Activated CD4-positive, alpha-beta memory T cell treated with anti-CD3 and anti-CD28 coated beads for 36 hours (primary cell): ENCODE measurements at places on chromosomes 2 and 18. TPM values are rescaled to one million over a fixed set of nuclear protein-coding genes. Genes with fewer than 3 reads are reported as not detected.

DNA sequence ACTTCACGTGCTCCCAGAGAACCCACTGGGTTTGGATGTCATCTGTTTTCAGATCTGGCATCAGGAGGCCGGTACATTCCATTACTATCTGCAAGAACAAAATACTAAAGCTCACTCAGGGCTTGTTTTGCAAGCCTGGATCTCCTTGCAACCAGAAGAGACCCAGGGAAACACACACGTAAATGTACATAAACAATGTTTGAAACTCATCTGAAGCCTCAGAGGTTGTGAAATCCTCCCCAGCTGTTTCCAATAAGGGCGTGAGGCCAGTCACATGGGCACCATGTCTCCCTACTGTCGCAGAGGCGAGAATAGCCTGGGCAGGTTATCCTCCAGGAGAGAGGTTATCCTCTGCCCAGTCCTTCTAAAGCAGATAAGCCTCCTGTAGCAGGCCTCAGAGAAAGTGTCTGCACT, 186.9 kb downstream of the GFPT1 start:
- DNase-seq: no peak

GRCh38 chr2:174495365-174496012, 8.7 kb upstream of the GPR155 start:
- no peak for DNase-seq

DNA sequence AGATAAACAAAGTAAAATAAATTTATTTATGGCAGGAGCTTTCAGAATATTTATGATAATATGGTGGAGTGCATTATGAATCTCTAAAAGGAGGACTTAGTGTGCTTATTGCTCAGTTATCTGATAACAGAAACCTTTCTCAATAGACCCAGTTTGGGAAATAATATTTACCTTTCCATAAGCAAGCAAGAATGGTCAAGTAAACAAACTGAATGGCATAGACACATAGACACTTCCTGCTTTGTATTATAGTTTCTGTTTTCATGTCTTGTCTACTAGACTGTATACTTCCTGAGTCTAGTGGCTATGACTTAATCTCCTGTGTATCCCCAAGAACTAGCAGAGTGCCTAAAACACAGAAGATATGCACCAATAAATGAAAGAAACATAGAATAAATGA, 87.8 kb downstream of the UPP2 start:
- DNase-seq: no peak

DNA sequence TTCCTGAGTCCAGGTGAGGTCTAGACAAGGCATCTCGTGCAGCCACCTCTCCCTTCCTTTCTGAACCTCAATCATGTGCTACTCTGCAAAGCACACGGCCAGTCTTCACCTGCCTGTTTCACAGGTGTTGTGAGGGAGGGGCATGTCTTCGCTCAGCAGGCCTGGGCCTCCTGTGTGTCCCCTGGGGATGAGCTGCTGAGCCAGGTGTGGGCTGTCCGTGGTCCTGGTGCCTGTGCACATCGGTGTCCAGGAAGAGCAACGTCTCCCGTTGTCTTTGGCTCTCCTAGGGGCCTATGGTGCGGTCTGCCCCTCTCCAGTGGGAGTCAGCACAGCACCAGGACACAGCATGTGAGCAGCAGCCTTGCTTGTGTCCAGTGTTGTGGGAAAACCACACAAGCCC, 16.7 kb downstream of the ARHGEF4 start:
- no peak for DNase-seq

GRCh38 chr2:20362701-20363435, 12.2 kb upstream of the PUM2 start:
- DNase-seq: no peak

DNA sequence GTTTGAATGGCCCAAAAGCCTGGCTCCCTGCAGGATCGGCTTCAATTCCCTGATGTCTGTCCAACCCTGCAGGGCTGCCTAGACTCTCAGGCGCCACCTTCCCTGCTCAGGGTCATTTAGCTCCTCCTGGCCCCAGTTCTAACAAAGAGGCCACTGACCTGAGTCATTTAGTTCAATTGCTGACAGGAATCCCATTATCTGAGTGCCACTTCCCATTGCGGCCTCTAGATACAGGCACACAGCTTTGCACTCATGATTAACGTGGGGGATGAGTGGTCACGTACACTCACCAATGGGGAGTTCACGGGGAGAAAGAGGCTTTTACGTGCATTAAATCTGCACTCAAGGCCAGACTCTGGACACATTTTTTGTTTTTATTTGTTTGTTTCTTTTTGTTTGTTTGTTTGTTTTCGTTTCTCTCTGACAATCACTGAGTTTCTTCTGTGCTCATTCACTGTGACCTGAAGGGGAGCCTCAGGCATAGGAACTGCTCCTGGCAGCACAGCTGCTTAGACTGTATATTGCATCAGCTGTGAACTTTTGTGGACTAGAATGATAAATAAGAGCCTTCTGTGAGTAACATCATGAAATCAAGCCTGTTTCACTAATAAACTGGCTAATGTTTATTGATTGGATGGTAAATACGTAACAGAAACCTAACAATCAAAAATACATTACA, 118.9 kb upstream of the CTNNA2 start:
- no peak for DNase-seq

- no peak for DNase-seq
Observed at GRCh38 chr2:37782721-37783371, 111.4 kb upstream of the CDC42EP3 start.

- DNase-seq: no peak
Observed at GRCh38 chr2:55033076-55033742, 17.0 kb downstream of the RTN4 start.

GRCh38 chr18:3631887-3632286, 181.9 kb downstream of the TGIF1 start:
- no peak for DNase-seq

DNA sequence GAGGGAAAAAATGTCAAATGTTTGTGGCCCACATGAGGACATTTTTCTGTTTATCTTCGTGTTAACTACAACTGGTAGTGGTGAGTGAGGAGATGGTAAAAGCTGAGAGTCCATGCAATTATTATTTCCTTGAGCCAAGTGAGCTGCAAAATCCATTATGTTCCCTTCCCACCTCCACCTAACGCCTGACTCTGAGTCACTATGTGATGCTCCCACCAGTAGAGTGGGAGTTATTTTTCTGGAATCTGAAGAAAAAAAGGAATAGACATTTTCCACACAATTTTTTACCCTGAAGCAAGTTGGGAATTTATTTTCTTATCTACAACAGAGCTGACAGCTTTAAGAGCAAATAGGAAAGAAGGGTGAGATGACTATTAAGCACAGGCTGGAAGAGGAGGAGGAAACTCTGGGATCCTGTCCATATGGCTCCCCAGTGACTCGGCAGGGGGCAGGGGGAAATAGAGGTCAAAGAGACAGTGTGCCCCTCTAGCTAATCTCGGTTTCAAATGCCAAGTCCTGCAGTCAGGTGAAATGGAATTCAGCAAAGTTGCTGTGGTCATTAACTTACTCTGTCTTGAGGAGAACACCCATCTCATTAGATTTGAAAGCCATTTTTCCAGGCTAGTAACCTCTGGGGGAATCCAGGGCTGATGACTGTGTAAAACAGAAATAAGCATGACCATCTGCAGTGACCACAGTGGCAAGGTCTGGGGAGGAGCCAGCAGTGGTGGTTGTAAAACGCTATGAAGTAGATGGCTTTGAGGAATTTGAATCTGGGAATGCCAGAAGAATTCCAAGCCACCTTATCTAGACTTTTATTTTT, 463.9 kb downstream of the STK39 start:
- DNase-seq: no peak

- no peak for DNase-seq
Observed at GRCh38 chr2:4486971-4487370, 783.6 kb downstream of the DCDC2C start.

DNA sequence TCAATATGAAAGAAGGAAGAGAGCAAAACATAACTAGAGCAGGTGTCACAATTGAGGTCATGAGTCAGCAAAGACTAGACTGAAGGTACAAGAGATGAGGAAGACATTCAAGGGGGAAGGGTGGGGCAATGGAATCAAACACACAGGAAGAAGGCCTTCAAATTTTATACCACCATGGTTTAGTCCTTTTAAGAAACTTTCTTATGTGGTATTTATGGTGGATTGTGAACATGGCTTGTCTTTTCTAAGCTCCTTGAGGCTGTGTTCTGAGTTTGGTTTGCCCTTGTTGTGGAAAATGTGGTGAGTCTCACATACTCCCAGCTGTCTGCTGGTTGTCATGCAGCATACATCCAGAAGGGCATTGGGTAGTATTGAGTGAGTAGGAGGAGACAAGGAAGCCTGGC, 62.1 kb downstream of the NABP1 start:
- DNase-seq: peak; percentile 54

DNA sequence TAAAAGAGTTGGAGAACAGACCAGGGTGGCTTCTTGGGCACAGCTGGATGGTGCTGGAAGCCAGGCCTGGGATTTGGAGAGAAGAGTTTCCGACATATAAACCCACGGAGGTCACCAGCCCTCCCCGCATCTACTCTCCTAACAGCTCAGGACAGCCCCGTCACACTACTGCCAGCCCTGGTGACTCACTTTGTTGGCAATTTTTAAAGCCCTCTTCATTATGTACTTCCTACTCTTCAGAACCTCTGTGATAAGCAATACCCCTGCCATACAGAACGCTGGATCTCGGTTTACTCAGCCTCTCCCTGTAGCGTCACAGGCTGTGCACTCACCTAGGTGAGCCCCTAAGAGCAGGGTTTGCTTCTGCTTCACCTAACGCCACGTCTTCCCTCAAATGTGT, 48.1 kb downstream of the ID2 start:
- no peak for DNase-seq

GRCh38 chr2:163155279-163155883, 316.8 kb upstream of the KCNH7 start:
- no peak for DNase-seq

The RGPD8 gene
- 16.0 TPM for total RNA-seq

The RGPD3 gene
- total RNA-seq: 0.24 TPM

The GRHL1 gene
- total RNA-seq: 1.00 TPM

The SNORC gene
- total RNA-seq: 0.85 TPM

The FNDC4 gene
- total RNA-seq: 0.38 TPM

The ERFE gene
- not detected for total RNA-seq

The EVX2 gene
- not detected for total RNA-seq

The ACVR1C gene
- 1.3 TPM for total RNA-seq

The TNFRSF11A gene
- 6.1 TPM for total RNA-seq

The ALK gene
- total RNA-seq: not detected

The NRP2 gene
- 2.6 TPM for total RNA-seq

The REEP1 gene
- total RNA-seq: 0.15 TPM

The GALNT3 gene
- total RNA-seq: 4.1 TPM

The KRTCAP3 gene
- total RNA-seq: 5.4 TPM
